ENCODE measurements at places on chromosomes 5 and 9. TPM values are rescaled to one million over a fixed set of nuclear protein-coding genes. Genes with fewer than 3 reads are reported as not detected.

GLRA1 gene
- not detected for total RNA-seq

TLX3 gene
- total RNA-seq: not detected

ARHGEF28 gene
- 0.18 TPM for total RNA-seq

PCSK5 gene
- 3.0 TPM for total RNA-seq

SHLD3 gene
- 3.5 TPM for total RNA-seq

SPATA31A3 gene
- not detected for total RNA-seq

FGF18 gene
- total RNA-seq: not detected

PCDHA9 gene
- not detected for total RNA-seq

DNA sequence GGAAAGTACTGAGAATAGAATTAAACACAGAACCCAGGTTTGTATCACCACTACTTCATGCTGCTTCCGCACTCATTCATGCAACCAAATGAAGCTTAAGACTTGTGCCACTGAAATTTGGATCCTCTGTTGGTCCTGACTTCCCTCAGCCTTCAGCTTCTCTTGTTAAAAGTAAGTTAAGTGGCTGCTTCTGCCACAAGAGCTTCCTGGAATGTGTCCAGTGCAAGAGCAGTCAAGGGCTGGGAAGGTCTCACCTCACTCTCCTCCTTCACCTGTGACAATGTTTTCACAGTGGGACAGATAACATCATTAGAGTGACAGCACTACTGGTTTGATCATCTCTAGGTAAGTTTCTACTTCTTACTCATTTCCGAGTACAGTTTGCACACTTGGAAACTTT lies 7.9 kb downstream of the SNCAIP start:
- no peaks in the 10 kb centered on the region for H3K36me3 ChIP-seq
- H3K27me3 ChIP-seq: peaks cover 10% of the 10 kb centered on the region
- H3K4me3 ChIP-seq: no peak overlapping the region
- no peak for DNase-seq

- H3K36me3 ChIP-seq: no peaks in the 10 kb centered on the region
- peaks cover 23% of the 10 kb centered on the region for H3K27me3 ChIP-seq
- DNase-seq: peak; percentile 95
- no peak overlapping the region for H3K27ac ChIP-seq
These were observed 10.4 kb upstream of the NHP2 start for GRCh38 chr5:178163772-178164735.

DNA sequence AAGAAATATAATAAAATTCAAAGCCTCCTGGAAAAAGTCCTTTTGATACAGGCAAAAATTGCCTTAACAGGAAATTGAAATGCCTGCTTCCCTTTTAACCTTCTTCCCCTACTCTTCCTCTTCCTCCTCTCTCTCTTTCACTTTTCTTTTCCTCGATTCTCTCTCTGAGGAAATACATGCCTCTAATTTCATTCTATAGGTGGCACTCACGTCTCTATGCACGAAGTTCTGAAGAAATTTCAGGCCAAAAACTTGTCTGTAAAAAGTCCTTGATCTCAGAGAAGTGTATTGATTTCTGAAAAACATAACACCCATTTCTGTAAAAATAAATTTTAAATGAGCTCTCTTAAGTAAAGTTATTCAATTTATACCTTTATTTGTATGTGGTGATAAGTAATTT lies 371.7 kb upstream of the IRX4 start:
- no peaks in the 10 kb centered on the region for H3K4me1 ChIP-seq
- H3K36me3 ChIP-seq: no peaks in the 10 kb centered on the region
- no peak overlapping the region for H3K4me3 ChIP-seq
- H3K27ac ChIP-seq: no peak overlapping the region
- no peak for DNase-seq

GRCh38 chr5:2913281-2913680 lies 161.8 kb upstream of the IRX2 start:
- H3K4me3 ChIP-seq: no peak overlapping the region
- peaks cover 3% of the 10 kb centered on the region for H3K27me3 ChIP-seq
- peaks cover 2% of the 10 kb centered on the region for H3K36me3 ChIP-seq
- no peak for DNase-seq
- no peaks in the 10 kb centered on the region for H3K4me1 ChIP-seq

DNA sequence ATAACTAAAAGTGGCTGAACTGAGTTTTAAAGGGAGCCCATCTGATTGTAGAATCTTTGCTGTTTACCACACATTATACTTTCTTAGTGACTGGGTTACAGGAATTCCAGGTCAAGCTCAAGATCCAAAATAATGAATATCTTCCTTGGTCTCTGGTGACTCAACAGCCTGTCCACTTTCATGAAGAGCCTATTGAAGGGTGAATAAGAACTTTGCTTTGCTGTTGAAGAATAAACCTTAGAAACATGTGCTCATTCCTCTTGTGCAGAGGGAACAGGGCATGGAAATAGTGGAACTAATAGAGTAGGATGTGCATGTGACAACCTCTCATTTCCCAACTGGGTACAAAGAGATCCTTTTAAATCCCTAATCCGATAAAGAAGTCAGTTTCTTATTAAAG lies 21.4 kb downstream of the ALDH1A1 start:
- no peaks in the 10 kb centered on the region for H3K4me1 ChIP-seq
- DNase-seq: no peak
- peaks cover 2% of the 10 kb centered on the region for H3K27me3 ChIP-seq
- H3K36me3 ChIP-seq: no peaks in the 10 kb centered on the region

GRCh38 chr5:30414078-30414477 lies 779.4 kb upstream of the CDH6 start:
- no peaks in the 10 kb centered on the region for H3K27me3 ChIP-seq
- H3K27ac ChIP-seq: no peak overlapping the region
- no peaks in the 10 kb centered on the region for H3K4me1 ChIP-seq
- H3K36me3 ChIP-seq: no peaks in the 10 kb centered on the region
- H3K4me3 ChIP-seq: no peak overlapping the region

GRCh38 chr5:123035360-123035917 lies 1.1 kb downstream of the PPIC start:
- peaks cover 9% of the 10 kb centered on the region for H3K4me1 ChIP-seq
- peak overlapping the region; percentile 29 for H3K4me3 ChIP-seq
- peak; percentile 36 for DNase-seq
- peaks cover 54% of the 10 kb centered on the region for H3K27me3 ChIP-seq
- no peak overlapping the region for H3K27ac ChIP-seq

DNA sequence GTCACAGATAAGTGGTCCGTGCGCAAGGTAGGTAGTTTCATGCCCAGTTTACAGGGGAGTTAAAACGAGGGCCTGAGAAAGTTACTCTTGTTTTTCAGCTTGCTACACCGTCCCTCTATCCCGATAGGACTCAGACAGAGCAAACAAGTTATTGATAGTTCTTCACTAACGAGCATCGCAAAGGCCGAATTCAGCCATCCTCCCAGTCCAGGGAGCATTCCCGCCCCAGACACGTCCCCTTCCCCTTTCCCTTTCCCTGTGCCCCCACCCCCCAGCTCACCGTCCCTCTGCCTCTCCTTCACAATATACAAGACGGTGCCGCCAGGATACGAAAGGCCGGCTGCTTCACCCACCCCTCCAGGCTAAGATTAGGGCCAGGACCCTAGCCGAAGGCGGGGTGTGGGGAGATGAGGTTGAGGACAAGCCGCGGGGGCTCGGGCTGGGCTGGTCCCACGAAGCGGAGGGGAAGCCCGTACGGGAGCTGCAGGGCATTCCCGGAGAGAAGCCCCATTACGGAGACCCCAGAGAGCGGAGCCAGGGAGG lies 599 bp downstream of the KIAA1191 start:
- H3K36me3 ChIP-seq: peaks cover 26% of the 10 kb centered on the region
- peak overlapping the region; percentile 95 for H3K4me3 ChIP-seq
- peak overlapping the region; percentile 94 for H3K27ac ChIP-seq
- peak; percentile 43 for DNase-seq
- peaks cover 28% of the 10 kb centered on the region for H3K4me1 ChIP-seq
- H3K27me3 ChIP-seq: no peaks in the 10 kb centered on the region

- H3K4me3 ChIP-seq: no peak overlapping the region
- H3K36me3 ChIP-seq: no peaks in the 10 kb centered on the region
- no peaks in the 10 kb centered on the region for H3K4me1 ChIP-seq
These were observed 81.5 kb upstream of the C9orf72 start for GRCh38 chr9:27654629-27655285.

- DNase-seq: peak; percentile 54
- no peaks in the 10 kb centered on the region for H3K27me3 ChIP-seq
- no peak overlapping the region for H3K4me3 ChIP-seq
- peaks cover 61% of the 10 kb centered on the region for H3K4me1 ChIP-seq
- H3K36me3 ChIP-seq: no peaks in the 10 kb centered on the region
- H3K27ac ChIP-seq: no peak overlapping the region
These were observed 4.8 kb upstream of the PLGRKT start for GRCh38 chr9:5442400-5443011.

Data from activated CD4-positive, alpha-beta T cell treated with anti-CD3 and anti-CD28 coated beads for 36 hours (primary cell).